ENCODE measurements at places on chromosomes 16 and 17. TPM values are rescaled to one million over a fixed set of nuclear protein-coding genes. Genes with fewer than 3 reads are reported as not detected.

DNA sequence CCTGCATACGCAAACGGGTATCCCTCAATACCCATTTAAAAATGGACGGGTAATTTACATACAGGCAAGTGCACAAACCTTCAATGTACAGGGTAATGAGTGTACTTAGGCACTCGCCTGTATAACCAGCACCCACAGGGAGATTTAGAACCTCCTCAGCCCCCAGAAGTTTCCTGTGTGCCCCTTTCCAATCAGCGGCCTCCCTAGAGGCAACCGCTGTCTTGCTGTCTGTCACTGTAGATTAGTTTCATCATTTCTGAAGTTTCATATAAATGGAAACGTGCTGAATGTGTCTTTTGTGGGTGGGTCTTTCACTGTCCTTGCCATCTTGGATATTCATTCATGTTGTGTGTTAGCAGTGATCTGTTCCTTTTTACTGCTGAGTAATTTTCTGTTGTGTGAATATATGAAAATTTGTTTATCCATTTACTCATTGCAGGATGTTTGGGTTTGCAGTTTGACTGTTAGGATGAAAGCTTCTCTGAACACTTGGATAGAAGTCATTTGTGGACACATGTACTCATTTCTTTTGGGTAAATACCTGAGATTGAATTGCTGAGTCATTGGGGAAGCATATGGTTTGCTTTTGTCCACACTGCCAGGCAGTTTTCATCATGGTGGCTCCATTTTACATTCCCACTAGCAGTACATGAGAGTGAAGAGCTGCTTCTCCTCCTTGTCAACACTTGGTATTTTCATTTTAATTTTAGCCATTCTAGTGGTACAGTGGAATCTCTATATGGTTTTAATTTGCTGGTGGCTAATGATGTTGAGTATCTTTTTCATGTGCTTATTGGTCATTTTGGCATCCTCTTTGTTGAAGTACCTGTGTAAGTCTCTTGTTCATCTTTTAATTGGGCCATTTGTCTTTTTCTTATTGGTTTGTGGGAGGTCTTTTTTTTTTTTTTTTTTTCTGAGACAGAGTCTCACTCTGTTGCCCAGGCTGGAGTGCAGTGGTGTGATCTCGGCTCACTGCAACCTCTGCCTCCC, 2.1 kb upstream of the ADCY7 start:
- DNase-seq: no peak

DNA sequence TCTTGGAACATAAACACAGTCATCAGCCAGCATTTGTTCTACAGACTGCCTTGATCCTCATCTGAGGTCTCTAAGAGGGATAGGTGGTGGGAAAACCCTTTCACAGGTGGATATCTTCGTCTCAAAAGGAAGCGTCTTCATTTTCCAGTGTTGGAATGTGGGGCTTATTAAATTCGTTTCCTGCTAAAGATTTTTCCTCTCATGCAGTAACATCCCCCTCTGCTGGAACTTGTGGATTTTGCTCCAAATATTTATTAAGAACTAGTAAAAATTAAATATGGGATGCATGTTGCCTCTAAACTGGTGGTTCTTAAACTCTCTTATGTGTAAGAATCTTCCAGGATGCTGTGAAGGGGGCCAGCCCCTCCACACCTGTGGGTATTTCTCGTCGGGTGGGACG, 20.1 kb upstream of the MLYCD start:
- peak; percentile 16 for DNase-seq

DNA sequence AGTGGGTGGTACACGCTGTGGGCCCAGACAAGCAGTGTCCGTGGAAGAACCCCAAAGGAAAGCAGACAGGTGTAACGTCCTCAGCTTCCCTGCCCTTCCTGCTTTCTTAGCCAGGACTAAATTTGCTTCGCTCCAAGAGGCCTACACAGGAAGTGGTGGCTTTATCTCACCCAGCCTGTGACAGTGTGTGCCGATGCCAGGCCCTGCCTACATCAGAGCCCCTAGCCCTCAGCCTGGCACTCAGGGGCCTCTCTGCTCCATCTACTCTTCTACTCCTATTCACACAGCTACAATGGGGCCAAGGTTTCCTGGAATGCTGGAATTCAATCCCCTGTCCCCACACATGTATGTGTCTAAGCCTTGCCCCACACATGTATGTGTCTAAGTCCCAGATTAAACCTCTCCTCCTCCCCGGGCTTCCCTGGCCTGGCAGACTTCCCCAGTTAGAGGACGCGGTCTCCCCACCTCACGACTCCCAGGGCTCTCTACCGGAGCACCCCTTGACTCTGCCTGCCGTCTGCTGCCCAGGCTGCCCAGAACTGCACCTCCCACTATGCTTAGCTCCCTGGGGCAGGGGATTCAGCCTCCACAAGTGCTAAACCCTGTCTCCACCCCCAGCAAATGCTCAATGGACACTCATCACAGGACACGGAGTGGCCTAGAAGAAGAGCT, 8.2 kb downstream of the PGAP3 start:
- DNase-seq: no peak

DNA sequence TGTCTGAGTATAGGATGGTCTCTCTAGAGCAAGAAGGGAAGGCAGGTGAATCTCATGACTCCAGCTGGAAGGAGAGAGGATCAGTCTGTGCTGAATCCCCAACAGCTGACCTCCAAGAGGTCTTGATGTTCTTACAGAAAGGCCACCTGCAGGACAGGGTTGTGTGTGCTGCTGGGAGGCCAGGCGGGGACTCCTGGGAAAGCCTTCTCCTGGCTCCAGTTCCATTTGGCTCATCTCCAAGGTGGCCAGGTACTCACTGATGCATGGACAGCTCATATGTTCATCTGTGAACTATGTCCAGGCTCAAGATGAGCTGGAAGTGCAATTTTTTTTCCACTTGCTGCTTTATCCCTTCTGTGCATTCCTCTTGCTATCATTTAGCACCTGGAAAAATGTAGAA, 730.2 kb upstream of the RBFOX1 start:
- no peak for DNase-seq

Gene WSCD1
- total RNA-seq: 1.7 TPM

Gene ITGAD
- not detected for total RNA-seq

Gene ATMIN
- total RNA-seq: 62.4 TPM

- DNase-seq: no peak
These were observed 22.2 kb downstream of the FAM117A start for GRCh38 chr17:49741692-49742076.

Gene RAB11FIP4
- total RNA-seq: 22.5 TPM

DNA sequence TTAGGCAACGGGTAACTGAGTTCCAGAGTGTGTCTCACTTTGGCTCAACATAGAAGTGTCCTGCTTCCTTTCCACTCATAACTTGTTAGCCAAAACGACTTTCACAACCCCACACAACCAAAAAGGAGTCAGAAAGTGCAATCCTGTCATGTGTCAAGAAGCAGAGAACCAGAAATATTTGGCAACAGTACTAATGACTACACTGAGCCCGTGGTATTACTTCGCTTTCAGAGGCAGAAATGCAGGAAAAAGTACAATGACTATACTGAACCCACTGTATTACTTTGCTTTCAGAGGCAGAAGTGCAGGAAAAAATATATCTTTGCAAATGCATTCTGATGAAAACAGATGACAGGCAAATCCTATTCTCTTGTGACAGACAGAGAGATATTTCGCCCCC, 484.6 kb downstream of the KIF2B start:
- no peak for DNase-seq

DNA sequence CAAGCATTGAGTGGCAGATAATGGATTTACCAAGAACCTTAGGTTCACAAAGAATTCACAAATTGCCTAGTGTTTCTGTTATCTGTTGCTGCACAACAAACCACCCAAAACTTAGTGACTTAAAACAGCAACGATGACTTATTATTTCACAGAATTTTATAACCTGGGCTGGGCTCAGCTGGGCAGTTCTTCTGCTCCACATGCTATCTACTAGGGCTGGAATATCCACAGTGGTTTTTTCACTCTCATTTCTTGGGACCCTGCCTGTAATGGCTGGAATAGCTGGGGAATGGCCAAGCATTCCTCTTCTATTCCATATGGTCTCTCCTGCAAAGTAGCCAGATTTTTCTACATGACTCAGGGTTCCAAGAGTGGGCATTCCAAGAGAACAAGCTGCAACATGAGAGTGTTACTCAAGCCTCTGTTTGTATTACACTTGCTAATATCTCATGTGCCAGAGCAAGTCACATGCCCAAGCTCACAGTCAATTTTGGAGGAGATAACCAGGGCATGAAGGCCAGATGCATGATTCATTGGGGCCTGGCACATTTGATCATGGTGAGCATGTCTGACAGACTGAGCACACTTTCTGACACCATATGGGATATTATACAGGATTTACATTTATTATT, 4.9 kb upstream of the PSMD7 start:
- DNase-seq: no peak

- no peak for DNase-seq
These were observed 63.9 kb downstream of the NUP88 start for GRCh38 chr17:5355421-5356129.

DNA sequence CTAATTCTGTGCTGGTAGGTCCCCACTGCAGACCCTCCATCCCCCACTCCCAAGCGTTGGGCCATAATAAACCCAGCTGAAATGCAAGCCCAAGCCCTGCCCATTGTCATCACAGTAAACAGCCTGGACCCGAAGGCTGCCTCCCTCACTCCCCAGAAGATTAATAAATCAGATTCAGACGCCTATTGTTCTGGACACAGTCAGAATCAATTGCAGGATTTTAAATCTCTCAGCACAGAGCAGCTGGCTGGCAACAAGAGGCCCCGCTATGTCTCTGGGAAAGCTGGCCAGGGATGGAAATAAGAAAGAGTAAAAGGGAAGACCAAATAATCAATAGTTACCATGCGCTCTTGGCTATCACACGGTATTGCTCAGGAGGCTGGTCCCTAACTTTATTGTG, 93.9 kb downstream of the C17orf67 start:
- DNase-seq: no peak

GRCh38 chr17:10268005-10268404, 69.6 kb upstream of the GAS7 start:
- DNase-seq: no peak

GRCh38 chr16:668519-669171, 713 bp downstream of the RHOT2 start:
- no peak for DNase-seq

DNA sequence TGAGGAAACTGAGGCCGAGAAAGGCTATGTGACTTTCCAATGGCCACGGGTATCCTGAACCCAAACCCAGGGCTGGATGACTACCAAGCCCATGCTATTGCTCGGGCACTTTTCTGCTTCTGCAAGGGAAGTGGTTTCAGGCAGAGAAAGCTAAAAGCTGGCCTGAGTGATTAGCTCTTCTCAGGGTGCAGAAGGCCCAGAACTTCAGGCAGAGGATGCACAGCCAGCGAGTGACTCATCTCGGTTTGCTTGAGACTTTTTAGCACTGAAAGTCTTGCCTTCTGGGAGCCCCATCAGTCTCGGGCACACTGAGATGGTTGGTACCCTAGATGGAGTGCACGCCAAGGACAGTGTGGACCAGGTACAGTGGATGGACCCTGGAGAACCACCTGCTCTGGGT, 129.5 kb upstream of the SDK2 start:
- no peak for DNase-seq

Gene TNFRSF17
- not detected for total RNA-seq

GRCh38 chr17:82315703-82316358, 1.6 kb downstream of the CD7 start:
- DNase-seq: no peak

Gene FOXJ1
- total RNA-seq: 11.2 TPM

- no peak for DNase-seq
These were observed 45.8 kb upstream of the GSE1 start for GRCh38 chr16:85567101-85567866.

Gene HBA1
- total RNA-seq: 43.4 TPM

GRCh38 chr17:9174779-9175574, 153.7 kb downstream of the NTN1 start:
- no peak for DNase-seq

- no peak for DNase-seq
These were observed 121.5 kb downstream of the STXBP4 start for GRCh38 chr17:55090079-55090492.

GRCh38 chr17:31225831-31226230, 71.2 kb downstream of the OMG start:
- DNase-seq: no peak

DNA sequence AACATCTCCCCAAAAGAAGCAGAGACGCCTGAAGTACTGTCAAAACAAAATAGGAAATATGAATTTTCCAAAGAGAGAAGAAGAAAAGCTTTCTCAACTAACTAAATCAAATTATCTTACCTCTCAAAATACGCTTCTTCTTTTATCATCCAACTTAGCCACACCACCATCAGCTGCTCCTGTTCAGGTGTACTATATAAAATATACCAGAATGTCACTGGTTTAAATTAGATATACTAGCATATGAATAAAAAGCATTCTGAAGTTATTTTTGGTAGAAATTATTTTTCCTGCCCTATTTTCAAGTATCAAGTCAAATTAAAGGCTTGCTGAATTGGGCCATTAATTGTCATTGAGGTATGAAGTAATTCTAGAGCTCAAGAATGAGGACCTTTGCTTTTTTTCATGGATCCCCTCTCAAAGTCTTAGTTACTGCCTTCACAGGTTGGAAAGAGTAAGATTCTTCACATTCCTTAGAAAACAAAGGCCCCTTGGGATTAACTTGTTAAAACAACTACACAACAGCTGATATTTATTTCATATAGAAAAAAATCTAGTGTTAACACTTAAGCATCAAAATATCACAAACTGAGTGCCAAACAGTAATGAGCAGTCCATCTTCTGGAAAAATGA, 30.1 kb downstream of the INTS2 start:
- no peak for DNase-seq

Gene GAST
- not detected for total RNA-seq

GRCh38 chr17:8631554-8631877, 991 bp upstream of the MYH10 start:
- no peak for DNase-seq

Gene NPIPB13
- 0.82 TPM for total RNA-seq

DNA sequence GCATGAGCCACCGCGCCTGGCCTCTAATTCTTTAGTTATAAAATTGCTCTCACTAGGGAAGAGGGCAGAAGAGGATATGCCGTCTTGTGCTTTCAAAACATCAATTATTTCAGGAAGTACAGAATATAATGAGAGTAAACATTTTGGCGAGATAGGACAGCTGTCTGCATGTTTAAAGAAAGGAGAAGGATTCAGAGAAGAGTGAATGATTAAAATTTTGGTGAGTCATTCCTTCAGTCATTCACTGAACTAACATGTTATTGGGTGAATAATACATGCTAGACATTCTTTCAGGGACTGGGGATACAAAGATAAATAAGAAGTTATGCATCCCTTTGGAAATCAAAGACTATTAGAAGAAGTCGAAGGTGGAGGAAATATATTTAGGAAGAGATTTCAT, 590.3 kb upstream of the GOT2 start:
- DNase-seq: no peak

- no peak for DNase-seq
These were observed 1.6 kb downstream of the PPY start for GRCh38 chr17:43940630-43941029.

Gene CBX8
- total RNA-seq: 4.7 TPM
